ENCODE measurements at places on chromosomes 2 and 18. TPM values are rescaled to one million over a fixed set of nuclear protein-coding genes. Genes with fewer than 3 reads are reported as not detected.
A peak's percentile ranks its signal among the peaks of the same experiment; 100 is the strongest.

GRCh38 chr2:85524336-85524908 is 14.5 kb upstream of the MAT2A start:
- H3K36me3 ChIP-seq, result no peaks in the 10 kb centered on the region
- H3K4me3 ChIP-seq, result no peak overlapping the region
- peaks cover 7% of the 10 kb centered on the region for H3K27me3 ChIP-seq
- no peak for DNase-seq
- no peaks in the 10 kb centered on the region for H3K4me1 ChIP-seq

GRCh38 chr2:84896567-84896966 is 8.9 kb upstream of the TMSB10 start:
- no peaks in the 10 kb centered on the region for H3K27me3 ChIP-seq
- no peaks in the 10 kb centered on the region for H3K36me3 ChIP-seq
- peak overlapping the region; percentile 8 for H3K27ac ChIP-seq
- H3K4me1 ChIP-seq, result peaks cover 53% of the 10 kb centered on the region
- no peak for DNase-seq
- H3K4me3 ChIP-seq, result no peak overlapping the region

GRCh38 chr2:209636076-209636475 is 135.6 kb upstream of the UNC80 start:
- H3K4me1 ChIP-seq, result no peaks in the 10 kb centered on the region
- DNase-seq, result no peak
- H3K36me3 ChIP-seq, result no peaks in the 10 kb centered on the region

GRCh38 chr2:15890936-15891905 is 49.1 kb upstream of the MYCN start:
- peaks cover 2% of the 10 kb centered on the region for H3K27me3 ChIP-seq
- H3K36me3 ChIP-seq, result no peaks in the 10 kb centered on the region
- no peak overlapping the region for H3K4me3 ChIP-seq
- no peak overlapping the region for H3K27ac ChIP-seq
- H3K4me1 ChIP-seq, result no peaks in the 10 kb centered on the region

Gene COLEC11
- 0.49 TPM for total RNA-seq

GRCh38 chr2:215401896-215402379 is 33.9 kb downstream of the FN1 start:
- peaks cover 1% of the 10 kb centered on the region for H3K27me3 ChIP-seq
- no peaks in the 10 kb centered on the region for H3K36me3 ChIP-seq
- H3K27ac ChIP-seq, result no peak overlapping the region
- DNase-seq, result no peak
- H3K4me1 ChIP-seq, result no peaks in the 10 kb centered on the region
- H3K4me3 ChIP-seq, result no peak overlapping the region

Gene C1QL2
- total RNA-seq, result not detected

Gene RPS27A
- total RNA-seq, result 1,457 TPM

DNA sequence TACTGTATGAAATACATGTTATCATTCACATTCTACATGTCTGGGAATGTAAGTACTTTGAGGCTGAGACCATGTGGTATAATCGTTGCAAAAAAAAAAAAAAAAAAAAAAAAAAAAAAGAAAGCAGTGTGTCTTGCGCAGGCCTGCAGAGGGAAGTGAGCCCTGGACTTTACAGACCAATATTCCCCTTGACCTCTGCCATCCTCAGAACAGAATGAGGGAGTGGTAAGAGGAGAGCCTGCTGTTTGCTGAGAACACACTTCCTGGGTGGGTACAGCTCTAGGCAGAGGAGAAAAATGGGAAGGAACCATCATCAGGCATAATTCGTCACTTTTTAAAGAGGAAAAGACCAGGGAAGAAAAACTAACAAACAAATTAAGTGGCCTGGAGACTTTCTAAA is 28.8 kb upstream of the TBC1D8 start:
- H3K27me3 ChIP-seq, result no peaks in the 10 kb centered on the region
- peaks cover under 1% of the 10 kb centered on the region for H3K4me1 ChIP-seq
- DNase-seq, result no peak
- no peak overlapping the region for H3K4me3 ChIP-seq
- no peaks in the 10 kb centered on the region for H3K36me3 ChIP-seq
- no peak overlapping the region for H3K27ac ChIP-seq

DNA sequence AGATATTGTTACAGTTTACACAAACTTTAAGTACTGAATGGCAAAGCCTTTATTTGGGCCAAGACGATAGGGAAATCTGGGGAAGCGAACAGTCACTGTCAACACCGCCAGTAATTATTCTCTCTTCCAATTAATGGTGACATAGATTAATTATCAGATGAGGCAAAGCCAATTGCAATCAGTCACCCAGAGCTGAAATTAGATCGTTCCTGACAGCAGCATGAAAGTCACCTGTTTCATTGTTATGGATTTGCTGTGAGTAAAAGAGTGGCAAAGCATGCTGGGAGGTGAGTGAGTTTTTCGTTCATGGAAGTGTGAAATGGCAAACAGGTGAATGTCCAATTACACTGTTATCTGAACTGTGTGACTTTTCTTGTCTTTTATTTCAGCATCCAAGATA is 164.8 kb upstream of the KLHL14 start:
- no peak for DNase-seq
- H3K4me1 ChIP-seq, result no peaks in the 10 kb centered on the region
- no peaks in the 10 kb centered on the region for H3K36me3 ChIP-seq
- H3K27ac ChIP-seq, result no peak overlapping the region
- no peaks in the 10 kb centered on the region for H3K27me3 ChIP-seq
- no peak overlapping the region for H3K4me3 ChIP-seq

GRCh38 chr18:63263444-63263843 is 56.1 kb downstream of the BCL2 start:
- no peak overlapping the region for H3K27ac ChIP-seq
- H3K4me1 ChIP-seq, result peaks cover 80% of the 10 kb centered on the region
- no peak for DNase-seq
- no peaks in the 10 kb centered on the region for H3K27me3 ChIP-seq

- DNase-seq, result no peak
- peaks cover 2% of the 10 kb centered on the region for H3K27me3 ChIP-seq
- no peak overlapping the region for H3K27ac ChIP-seq
These were observed 8.5 kb upstream of the RALBP1 start for GRCh38 chr18:9466846-9467245.

- no peak for DNase-seq
- H3K27me3 ChIP-seq, result no peaks in the 10 kb centered on the region
- H3K36me3 ChIP-seq, result no peaks in the 10 kb centered on the region
- H3K4me3 ChIP-seq, result no peak overlapping the region
- no peaks in the 10 kb centered on the region for H3K4me1 ChIP-seq
These were observed 43.4 kb downstream of the RFX8 start for GRCh38 chr2:101431486-101431885.

Gene GATA6
- not detected for total RNA-seq

DNA sequence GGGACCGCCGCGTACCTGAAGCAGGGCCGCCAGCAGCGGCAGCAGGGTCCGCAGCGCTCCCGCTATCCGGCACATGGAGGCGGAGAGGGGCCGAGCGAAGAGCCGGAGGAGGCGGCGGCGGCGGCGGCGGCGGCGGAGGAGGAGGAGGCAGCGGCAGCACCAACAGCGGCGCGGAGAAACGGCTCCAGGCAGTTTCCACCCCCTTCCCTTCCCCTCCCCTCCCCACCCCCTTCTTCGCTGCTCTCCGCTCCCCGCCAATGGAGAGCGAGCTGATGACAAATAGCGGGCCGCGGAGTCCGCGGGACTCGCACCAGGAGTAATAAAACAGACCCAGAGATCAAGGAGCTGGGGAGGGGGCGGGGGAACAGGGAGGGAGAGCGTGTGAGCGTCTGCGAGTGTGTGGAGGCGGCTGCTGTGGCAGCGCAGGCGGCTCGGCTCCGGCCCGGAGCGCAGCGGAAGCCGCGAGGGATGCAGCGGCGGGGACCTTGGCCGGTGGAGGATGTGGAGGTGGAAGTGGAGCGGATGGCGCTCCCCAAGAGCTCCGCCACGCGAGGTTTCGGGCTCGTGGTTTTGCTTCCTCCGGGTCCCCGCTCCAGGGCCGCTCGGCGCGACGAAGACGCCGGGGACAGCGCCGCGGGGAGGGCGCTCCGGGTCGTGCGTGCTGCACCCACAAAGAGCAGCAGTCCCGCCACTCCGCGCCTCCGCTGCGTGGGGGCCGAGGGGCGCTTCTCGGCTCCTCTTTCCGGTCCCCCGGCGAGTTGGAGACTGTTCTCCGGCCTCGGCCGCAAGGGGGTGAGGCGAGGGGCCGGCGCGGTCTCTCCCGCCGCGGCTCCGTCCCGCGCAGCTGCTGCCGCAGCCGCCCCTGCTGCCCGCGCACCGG is at the start of gene CDH2:
Gene CDH2, minus strand, starts transcription at position 183 of the 880 bp plus-strand sequence. Its CDS starts 108 bp downstream, at position 75.
- H3K4me3 ChIP-seq, result peak within 1 kb of the TSS; percentile 39
- peaks cover 6% of the 10 kb centered on the region for H3K36me3 ChIP-seq
- peaks cover 37% of the 10 kb centered on the region for H3K27me3 ChIP-seq
- peak; percentile 25 for DNase-seq
- no peak within 1 kb of the TSS for H3K27ac ChIP-seq
- peaks cover 14% of the 10 kb centered on the region for H3K4me1 ChIP-seq

Gene SPR
- 9.4 TPM for total RNA-seq

All from activated CD8-positive, alpha-beta T cell treated with anti-CD3 and anti-CD28 coated beads for 36 hours (primary cell).